ENCODE measurements at places on chromosomes 13 and 19.
A peak's percentile ranks its signal among the peaks of the same experiment; 100 is the strongest.

DNA sequence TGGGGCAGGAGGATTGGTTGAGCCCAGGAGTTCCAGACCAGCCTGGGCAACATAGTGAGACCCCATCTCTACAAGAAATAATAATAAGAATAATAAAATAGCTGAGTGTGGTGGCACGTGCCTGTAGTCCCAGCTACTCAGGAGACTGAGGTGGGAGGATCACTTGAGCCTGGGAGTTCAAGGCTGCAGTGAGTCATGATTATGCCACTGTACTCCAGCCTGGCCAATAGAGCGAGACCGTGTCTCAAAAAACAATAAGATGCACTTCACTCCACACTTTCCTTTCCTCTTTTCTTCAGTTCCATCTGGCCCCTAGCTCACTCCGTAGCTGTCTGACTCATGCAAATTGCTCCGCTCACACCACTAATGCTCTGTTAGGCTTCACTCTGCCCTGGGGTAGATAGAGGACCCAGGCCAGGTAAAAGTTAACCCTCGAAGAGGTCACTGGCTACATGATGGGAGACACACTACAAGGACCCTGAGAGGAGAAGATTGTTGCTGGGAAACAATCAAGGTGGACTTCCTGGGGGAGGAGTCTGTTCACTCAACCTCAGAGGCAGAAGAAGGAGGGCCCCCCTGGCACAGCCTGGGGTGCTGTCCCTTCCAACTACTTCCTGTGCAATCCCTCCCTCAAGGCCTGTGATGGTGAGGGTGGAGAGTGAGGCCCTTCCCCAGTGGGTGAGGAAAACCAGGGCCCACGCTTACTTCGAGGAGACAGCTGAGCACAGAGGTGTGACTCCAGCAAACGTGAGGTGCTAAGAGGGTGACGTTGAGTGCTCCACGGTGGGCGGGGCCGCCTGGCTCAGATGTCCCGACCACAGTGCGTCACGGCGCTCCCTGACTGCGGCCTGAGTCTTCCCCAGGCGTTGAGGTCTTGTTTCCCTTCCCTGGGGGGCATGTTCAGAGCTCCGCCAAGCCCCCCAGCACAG is 8.8 kb upstream of the TNFSF9 start:
- DNase-seq: no peak

- no peak for DNase-seq
These were observed 7.4 kb downstream of the RAP2A start for GRCh38 chr13:97441368-97441767.

DNA sequence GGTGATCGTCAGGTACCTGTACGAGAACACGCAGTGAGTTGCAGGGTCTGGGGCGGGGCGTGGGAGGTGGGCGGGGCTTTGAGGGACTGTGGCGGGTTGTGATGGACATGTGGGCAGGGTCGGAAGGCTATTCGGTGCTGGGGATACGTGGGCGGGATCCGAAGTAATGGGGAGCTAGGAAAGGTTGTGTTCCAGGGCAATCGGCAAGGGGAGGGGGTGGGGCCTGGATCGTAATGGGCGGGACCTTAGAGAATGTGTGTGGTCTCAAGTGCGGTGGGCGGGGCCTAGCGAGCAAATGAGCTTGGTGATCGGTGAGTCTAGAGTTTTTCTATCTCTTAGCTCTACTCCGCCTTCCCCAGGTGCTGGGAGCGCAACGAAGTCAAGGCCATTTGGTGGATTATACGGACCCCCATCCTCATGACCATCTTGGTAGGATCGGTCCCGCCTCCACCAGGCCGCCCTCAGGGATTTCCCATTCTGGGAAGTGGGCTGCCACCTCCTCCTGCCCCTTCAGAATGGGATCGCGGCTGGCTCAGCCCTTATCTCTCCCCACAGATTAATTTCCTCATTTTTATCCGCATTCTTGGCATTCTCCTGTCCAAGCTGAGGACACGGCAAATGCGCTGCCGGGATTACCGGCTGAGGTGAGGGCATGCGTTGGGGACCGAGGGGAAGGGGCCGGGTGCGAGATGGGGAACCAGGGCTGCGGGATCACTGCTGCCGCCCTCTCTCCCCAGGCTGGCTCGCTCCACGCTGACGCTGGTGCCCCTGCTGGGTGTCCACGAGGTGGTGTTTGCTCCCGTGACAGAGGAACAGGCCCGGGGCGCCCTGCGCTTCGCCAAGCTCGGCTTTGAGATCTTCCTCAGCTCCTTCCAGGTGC is 9.6 kb downstream of the GIPR start:
- DNase-seq: peak; percentile 93

DNA sequence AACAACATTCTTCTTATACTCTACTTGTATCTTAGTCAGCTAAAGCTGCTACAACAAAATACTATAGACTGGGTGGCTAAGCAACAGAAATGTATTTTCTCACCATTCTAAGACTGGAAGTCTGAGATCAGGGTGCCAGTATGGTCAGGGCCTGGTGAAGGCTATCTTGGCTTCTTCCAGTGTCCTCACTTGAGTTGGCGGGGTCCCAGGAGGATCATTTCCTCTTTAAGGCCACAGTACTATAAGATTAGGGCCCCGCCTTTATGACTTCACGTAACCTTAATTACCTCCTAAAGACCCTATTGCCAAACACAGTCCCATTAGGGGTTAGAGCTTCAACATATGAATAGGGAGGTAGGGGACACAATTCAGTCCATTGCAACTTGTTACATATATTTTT is 30.7 kb upstream of the DOCK9 start:
- DNase-seq: no peak

DNA sequence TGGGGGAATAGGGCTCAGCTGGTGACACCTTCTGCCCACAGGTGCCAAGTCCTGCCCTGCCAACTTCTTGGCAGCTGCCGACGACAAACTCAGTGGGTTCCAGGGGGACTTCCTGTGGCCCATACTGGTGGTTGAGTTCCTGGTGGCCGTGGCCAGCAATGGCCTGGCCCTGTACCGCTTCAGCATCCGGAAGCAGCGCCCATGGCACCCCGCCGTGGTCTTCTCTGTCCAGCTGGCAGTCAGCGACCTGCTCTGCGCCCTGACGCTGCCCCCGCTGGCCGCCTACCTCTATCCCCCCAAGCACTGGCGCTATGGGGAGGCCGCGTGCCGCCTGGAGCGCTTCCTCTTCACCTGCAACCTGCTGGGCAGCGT is 2.1 kb downstream of the P2RY11 start:
- no peak for DNase-seq

- no peak for DNase-seq
These were observed 7.9 kb downstream of the DBP start for GRCh38 chr19:48629297-48629598.
